ENCODE measurements at places on chromosomes 3 and 15. TPM values are rescaled to one million over a fixed set of nuclear protein-coding genes. Genes with fewer than 3 reads are reported as not detected.

GRCh38 chr3:51948016-51948580 is 5.9 kb downstream of the PARP3 start:
- no peak for DNase-seq

DNA sequence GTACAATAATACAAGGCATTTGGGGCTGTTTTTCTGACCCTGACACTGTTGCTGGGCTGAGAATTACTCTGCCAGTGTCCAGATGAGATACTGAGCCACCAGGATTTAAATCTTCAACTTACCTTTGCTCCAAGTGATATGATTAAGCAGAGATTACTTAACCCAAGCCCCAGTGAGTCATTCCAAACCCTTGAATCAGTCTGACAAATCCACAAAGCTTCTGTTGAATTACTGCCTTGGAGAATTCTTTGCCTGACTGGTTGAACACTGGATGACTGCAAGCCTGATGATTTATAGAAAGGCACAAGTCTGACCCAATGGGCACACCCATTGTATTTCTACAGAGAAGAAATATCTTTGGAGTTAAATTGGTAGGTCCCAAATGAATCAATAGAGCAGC is 88.2 kb upstream of the TSC22D2 start:
- no peak for DNase-seq

GRCh38 chr15:57921371-57921770 is 144.1 kb downstream of the ALDH1A2 start:
- no peak for DNase-seq

DNA sequence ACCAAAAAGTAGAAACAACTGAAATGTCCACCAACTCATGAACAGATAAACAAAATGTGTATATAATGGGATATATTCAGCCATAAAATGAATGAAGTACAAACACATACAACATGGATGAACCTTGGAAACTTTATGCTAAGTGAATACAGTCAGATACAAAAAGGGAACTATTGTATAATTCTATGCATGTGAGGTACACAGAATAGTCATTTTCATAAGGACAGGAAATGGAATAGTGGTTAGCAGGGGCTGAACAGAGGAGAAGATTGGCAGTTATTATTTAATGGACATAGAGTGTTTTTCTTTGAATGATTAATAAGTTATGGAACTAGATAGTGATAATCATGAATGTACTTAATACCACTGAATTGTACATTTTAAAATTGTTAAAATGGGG is 20.0 kb upstream of the TRANK1 start:
- no peak for DNase-seq

- no peak for DNase-seq
Observed at GRCh38 chr15:79017953-79018352, 72.6 kb downstream of the RASGRF1 start.

DNA sequence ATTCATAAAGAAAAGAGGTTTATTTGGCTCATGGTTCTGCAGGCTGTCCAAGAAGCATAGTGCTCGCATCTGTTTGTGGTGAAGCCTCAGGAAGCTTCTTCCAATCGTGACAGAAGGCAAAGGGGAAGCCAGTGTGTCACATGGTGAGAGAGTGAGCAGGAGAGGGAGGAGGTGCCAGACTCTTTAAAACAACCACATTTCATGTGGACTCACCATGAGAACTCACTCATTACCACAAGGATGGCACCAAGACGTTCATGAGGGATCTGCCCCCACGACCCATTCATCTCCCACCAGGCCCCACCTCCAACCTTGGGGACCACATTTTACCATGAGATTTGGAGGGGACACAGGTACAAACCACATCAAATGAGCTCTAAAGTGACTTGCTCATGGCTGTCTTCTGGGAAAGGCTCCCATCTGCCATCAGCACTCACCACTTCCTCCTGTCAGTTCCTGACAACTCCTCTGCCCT is 327.3 kb upstream of the TLE3 start:
- DNase-seq = no peak

- DNase-seq = no peak
Observed at GRCh38 chr3:41740374-41740886, 221.5 kb downstream of the ULK4 start.

CIDEC gene
- not detected for total RNA-seq

A4GNT gene
- total RNA-seq = not detected

All from neural progenitor cell (in vitro differentiated cells).